ENCODE measurements at places on chromosomes 11 and 22. TPM values are rescaled to one million over a fixed set of nuclear protein-coding genes. Genes with fewer than 3 reads are reported as not detected.

APOL5 gene
- total RNA-seq, result not detected

SLC6A5 gene
- under 0.01 TPM for total RNA-seq

PRR33 gene
- total RNA-seq, result not detected

FGF19 gene
- not detected for total RNA-seq

DTX4 gene
- total RNA-seq, result 9.3 TPM

POTEH gene
- total RNA-seq, result not detected

SCUBE2 gene
- total RNA-seq, result 1.5 TPM

ANAPC15 gene
- 33.0 TPM for total RNA-seq

LRRN4CL gene
- 89.6 TPM for total RNA-seq

SMC1B gene
- total RNA-seq, result not detected

NCAM1 gene
- 0.15 TPM for total RNA-seq

CNGA4 gene
- not detected for total RNA-seq

IGLL5 gene
- total RNA-seq, result not detected

YAP1 gene
- total RNA-seq, result 268 TPM

MS4A13 gene
- not detected for total RNA-seq

MS4A1 gene
- total RNA-seq, result not detected

TUB gene
- 4.5 TPM for total RNA-seq

PTS gene
- 43.9 TPM for total RNA-seq

HMOX1 gene
- 217 TPM for total RNA-seq

NEFH gene
- total RNA-seq, result 0.44 TPM

ZNF280B gene
- total RNA-seq, result 0.17 TPM

SLC22A12 gene
- not detected for total RNA-seq

SLC15A3 gene
- 4.8 TPM for total RNA-seq

APOBEC3G gene
- 15.3 TPM for total RNA-seq

TEAD1 gene
- 120 TPM for total RNA-seq

CRYBB2 gene
- total RNA-seq, result not detected

LRFN4 gene
- total RNA-seq, result 36.9 TPM

UVRAG gene
- total RNA-seq, result 23.8 TPM

ALDH3B1 gene
- total RNA-seq, result 21.5 TPM

NPAS4 gene
- 0.29 TPM for total RNA-seq

P4HA3 gene
- total RNA-seq, result 3.1 TPM

PKDREJ gene
- total RNA-seq, result not detected

MUC5B gene
- total RNA-seq, result not detected

Data from smooth muscle cell of trachea (primary cell).